Kidney capillary endothelial cell (primary cell): ENCODE measurements at places on chromosomes 2 and 18.

DNA sequence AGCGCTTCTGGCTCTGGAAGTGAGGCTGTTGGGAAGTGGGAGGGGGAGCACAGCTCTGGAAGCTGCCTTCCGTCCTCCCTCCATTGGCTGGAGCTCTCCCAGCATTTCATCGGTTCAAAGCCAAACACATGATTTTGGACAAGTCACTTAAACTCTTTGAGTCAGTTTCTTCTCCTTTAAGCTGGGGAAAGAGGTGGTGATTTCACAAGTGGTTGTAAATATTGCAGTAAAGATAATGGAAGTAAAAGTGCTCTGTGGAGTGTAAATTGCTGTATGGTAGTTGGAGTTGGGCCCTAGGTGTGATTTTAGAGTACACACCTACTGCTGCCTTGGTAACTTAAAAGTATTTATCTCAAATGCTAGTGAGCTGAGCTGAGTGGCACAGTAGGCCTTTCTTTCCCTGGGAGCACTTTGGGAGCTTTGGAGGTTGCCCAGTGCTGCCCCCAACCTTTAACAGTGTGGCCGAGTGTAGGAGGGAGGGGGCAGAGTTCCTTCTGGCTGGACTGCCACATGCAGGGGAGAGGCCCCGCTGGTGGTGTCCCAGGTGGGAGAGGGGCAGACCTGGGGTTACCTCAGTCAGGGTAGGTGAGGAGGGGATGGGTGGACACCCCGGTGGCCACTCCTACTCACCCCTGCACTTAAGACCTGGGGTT, 54.7 kb downstream of the ASAP2 start:
- no peak for DNase-seq

DNA sequence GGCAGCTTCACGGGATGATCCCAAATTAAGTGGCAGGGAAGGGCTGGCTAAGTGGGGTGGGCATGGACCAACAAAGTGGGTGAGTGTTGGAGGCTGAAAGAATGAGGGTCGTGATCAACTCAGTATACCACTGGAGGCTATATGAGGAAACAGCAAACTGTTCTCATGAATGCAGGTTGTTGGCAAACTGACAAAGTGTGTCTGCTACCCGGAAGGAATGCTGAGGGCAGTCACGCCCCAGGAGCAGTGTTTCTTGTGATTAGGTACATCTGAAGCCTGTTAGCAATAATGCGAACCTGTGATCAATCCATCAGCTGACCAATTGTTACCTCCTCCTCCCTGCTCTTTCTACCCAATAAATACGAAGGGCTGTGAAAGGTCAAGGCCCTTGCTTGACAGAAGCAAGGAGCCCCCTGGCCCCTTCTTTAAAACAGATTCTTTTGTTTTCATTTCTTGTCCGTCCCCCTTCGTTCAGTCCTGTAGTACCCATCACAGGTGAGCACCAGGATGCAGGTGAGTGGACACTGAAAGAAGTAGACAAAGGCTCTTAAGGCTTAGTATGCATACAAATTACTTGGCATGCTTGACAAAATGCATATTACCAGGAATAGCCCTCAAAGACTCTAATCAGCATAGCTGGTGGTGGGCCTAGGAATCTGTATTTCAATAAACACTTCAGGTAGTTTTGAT, 67.9 kb downstream of the LOXHD1 start:
- no peak for DNase-seq

GRCh38 chr2:75055820-75056675, 97.6 kb downstream of the POLE4 start:
- no peak for DNase-seq

DNA sequence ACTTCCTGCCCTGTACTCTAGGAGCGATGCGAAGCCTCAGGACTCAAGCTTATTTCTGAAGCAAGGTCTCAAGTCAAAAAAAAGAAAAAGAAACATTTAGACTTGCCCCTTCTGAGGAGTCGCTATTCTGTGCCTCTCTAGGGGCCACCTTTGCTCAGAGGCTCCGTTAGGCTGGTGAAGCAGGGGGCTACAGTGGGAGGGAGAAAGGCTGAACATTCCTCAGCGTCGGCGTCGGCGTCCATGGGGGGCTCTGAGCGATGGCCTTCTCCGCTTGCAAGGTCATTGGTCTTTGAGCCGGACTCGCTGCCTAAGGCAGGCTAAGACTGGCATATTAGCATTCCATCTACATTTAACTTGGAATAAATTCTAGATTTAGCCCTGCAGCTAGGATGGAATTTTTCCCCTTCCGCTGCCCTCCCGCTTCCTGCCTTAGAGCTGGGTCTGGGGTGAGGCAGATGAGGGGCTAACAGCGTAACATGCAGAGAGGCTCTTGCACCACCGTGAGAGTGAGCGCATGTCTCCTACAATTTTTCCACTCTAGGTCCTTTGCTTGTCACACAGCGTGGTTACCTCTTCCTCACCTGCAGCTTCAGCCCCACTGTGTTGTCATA, 53.6 kb upstream of the ATL2 start:
- DNase-seq, result no peak

DNA sequence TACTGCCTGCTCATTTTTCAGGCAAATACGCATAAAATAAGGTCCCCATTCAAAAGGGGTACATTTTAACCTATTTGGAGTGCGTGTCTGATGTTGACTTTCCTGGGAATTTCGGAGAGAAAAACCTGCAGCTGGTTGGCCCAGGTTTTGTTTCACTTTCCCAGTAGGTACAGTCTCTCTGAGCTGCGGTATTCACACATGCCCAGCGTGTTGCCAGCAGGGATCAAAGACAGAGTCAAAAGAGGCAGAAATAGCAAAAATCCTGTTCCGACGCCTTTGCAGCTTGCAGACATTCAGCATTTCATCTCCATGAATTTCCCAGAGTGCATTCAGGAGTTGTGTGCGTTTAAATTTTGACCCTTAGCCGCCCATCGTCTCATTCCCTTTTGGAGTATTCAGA, 855.4 kb upstream of the CELF4 start:
- DNase-seq, result no peak

- no peak for DNase-seq
Measured at GRCh38 chr2:11133238-11133935, 21.9 kb upstream of the SLC66A3 start.

- no peak for DNase-seq
Measured at GRCh38 chr18:9400197-9400596, 65.6 kb downstream of the TWSG1 start.

DNA sequence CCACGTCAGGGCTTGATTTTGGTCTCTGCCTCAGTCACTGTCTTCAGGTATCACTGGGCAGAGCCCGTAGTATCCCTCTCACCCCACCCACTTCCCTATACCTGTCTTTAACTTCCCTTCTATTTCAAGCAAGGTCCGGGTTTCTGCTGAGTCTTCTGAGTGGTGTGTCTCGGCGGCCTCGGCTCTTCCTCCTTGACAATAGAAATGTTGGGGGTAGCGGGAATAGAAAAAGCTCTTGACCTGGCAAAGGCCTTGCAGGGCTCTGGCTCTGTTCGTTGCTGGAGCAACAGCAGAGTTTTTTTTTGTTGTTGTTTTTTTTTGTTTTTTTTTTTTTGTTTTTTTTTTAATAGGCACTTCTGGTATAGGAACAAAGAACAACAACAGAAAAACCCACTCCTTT, 16.0 kb upstream of the IGFBP5 start:
- no peak for DNase-seq

GRCh38 chr2:2633017-2633416, 301.9 kb upstream of the MYT1L start:
- no peak for DNase-seq

DNA sequence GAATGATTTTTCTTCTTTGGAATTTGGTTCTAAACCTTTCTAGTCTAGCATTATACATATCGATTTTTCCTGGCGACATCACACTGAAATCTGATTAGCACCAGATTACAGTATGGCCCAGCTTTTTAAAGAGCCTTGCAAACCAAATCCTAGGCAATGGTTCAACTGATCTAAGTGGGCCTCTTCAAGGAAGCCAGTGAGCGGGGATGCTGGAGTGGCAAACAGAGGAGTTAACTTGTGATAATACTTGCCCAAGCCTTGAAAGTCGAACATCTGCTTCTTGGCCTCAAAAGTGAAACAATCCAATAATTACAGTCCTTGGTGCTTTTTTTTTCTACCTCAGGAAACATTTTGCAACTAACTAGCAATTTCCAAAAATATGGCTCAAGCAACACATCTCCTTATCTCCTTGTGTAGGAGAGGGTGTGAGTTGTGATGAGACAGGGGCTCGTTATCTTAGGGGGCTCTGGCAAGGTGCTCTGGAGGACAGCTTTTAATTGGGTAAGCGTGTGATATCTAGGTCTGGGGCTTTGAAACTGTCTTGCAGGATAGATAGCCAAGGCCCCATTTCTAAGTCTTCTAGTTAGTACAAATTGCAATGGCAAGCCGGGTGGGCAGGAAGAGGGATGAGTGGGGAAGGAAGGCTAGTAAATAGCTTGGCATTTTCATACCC, 240.2 kb upstream of the CCDC68 start:
- DNase-seq, result no peak

GRCh38 chr2:118883792-118884191, 36.3 kb upstream of the EN1 start:
- no peak for DNase-seq

DNA sequence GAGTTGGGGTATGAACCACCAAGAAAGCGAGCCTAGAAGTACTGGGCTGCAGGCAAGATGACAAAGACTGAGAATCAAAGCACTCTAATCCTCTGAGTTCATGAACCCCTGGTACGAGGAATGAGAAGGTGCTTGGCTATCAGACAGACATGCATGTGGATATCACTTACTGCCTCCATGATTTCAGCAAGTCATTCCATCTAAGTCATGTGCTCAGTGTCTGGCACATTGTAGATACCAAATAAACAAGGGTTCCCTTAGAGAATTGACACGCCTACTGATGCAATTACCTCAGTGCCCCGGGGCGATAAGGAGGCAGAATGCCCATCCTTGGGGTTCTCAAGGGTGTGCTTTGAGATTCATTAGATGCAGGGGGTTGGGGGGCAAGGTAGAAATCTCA, 125.6 kb upstream of the PKDCC start:
- DNase-seq, result no peak

- no peak for DNase-seq
Measured at GRCh38 chr18:10070561-10071000, 156.8 kb downstream of the VAPA start.

GRCh38 chr2:106127282-106127771, 66.8 kb downstream of the UXS1 start:
- no peak for DNase-seq

DNA sequence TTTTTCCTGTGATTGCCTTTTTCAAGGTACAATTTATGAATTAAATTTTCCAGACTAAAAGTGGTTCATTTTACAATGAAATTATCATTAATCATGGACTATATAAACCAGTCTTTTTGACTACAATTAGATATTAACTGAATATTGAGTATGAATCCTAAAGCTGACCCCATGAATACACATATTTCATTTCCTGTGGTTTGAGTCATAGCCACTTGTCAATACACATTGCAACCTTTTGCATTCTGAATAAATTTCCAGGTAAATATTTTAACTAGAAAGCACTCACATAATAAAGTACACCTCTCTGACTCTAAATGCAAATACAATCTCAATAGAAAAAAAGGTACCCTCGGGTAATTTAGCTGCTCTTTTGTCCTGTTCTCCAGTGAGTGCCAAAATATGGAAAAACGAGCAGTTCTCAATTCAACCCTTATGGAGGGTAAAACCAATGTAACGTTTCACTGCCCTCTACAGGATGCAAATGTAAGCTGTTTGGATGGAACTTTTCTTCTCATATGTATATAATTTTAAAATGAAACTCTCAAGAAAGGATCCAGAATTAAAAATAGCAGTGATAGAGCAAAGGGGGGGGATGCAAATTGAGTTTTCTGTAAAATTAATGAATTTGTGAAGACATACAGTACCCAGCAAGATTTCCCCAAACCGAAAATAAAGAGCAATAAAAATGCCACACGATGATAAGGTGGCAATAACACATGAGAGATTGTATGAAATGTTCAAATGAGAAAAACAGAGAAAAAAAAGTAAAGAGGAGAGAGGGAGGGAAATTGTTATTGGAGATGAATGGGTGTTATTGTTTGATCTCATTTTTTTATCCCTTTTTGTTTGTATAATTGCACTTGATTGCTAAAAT, 1795.7 kb upstream of the PIK3C3 start:
- peak; percentile 33 for DNase-seq

GRCh38 chr2:19738707-19739106, 163.1 kb downstream of the TTC32 start:
- DNase-seq, result no peak

DNA sequence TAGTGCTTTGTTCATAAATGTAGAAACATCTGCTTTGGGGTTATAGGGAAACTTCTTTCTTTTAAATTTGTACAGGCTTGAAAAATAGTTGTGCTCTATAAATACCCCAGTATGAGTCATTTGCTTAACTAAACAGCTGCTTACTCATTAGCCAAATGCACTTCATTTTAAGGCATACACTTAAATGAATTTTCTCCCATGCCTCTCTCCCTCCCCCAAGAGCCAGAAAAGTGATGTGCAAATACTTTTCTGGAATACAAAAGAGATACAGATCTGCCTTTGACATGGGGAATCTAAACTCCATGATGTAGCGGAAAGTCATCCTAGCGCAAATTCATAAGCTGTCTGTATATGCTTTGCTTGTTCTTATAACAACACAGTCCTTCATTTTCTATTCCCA, 469.4 kb downstream of the DLGAP1 start:
- no peak for DNase-seq

DNA sequence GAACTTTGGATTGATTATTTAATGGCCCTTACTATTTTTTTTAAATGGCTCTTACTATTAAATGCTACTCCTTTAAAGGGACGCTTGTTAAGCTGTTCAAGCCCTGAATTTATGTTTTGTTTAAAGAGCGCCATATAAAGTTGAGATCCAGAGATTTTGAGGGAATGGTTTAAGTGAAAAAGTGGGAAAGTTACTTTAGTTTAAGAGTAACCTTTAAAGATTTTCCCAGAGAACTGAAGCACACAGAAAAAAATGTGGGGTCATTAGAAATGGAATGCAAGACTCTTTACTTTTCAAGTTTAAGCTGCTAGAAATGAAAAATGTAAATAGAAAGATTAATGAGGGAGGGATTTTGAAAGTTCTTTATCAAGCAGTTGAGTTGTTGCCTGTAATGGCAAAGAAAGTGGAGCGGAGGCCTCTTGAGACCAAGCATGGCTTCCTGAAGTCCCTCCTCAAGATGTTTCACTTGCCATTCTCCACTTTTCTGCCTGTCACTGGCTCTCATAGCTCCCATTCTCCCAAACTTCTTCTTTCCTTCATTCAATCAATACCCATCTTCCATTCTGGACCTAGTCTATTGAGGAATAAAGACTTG, 93.2 kb downstream of the KCNS3 start:
- no peak for DNase-seq

DNA sequence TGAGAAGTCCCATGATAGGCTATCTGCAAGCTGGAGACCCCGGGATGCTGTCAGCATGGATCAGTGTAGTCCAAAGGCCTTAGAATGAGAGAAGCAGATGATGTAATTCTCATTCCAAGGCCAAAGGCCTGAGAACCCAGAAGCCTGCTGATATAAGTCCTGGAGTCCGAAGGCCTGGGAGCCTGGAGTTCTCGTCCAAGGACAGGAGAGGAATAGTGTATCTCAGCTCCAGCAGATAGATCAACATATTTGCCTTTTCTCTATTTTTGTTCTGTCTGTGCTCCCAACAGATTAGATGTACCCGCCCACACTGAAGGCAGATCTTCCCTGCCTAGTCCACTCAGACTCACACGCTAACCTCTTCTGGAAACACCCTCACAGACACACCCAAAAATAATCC, 454.9 kb upstream of the CHAC2 start:
- DNase-seq, result no peak
